ENCODE measurements at places on chromosomes 16 and 17. TPM values are rescaled to one million over a fixed set of nuclear protein-coding genes. Genes with fewer than 3 reads are reported as not detected.

GRCh38 chr17:30336369-30337171 lies 2.7 kb upstream of the TMIGD1 start:
- peak; percentile 60 for DNase-seq

DNA sequence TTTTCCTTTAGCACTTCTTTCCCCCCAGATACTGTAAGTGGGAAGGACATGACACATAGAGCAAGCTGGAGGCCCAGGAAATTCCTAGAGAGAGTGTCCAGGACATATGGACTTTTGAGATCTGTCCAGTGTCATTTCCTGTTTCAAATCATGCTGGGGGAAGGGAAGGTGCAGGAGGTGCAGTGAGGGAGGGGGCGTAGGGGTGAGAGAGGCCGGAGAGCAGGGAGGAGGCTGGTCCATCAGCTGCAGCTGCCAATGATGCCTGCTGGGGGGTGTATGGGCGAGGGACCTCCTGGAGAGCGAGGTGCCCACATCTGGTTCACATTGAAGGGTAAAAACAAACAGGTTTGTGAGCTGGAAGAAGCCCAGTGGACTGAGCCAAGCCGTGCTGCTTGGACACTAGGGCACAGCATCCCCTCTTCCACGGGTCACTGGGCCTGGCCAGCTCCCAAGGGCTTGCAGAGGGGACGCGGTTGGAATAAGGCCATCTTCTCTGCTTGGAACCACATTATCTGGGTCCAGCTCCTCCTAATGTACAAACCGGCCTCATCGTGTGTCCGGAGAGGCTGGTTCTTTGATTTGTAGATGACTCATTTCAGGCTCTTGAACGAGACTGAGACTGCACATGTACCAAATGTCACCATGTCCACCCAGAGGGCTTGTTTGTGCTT lies 70.4 kb upstream of the SMURF2 start:
- DNase-seq = peak; percentile 87

DNA sequence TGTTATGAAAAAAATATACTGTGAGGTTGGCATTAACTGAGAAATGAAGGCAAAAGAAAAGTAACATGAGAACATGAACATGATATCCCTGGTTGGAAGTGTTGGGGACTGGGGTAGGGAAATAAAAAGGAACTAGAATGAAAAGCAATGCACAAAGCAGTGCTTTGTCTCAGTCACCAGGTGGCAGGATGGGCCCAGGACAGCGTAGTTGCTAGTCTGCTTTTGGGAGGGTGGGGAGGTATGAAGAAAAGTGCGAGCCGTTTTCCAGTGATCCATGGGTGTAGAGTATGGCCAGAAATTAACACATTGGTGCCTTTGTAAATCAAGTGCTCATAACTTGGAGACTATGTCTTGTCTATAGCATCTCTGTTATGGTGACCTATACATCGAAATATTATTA lies 662.5 kb upstream of the SALL1 start:
- DNase-seq = no peak

- DNase-seq = peak; percentile 28
Measured at GRCh38 chr16:22318690-22319358, 21.6 kb downstream of the POLR3E start.

DNA sequence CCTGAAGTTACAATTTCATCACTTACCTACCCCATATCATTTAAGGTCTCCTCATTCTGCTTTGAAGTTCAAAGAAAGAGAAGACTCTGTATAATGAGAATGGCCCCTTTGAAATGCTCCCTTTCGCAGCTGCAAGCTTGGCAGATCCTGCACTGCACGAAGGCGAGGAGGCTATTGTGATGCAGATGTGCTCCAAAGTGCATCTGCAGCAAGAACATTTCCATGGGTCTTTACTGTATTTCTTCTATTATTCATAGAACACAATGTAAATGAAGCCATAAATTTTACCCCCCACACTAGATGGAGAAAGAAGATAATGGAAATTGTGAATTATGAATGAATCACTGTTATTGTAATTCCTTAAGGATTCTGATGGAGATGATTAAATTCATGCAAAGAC lies 178.7 kb downstream of the CHD9NB start:
- DNase-seq = no peak

DNA sequence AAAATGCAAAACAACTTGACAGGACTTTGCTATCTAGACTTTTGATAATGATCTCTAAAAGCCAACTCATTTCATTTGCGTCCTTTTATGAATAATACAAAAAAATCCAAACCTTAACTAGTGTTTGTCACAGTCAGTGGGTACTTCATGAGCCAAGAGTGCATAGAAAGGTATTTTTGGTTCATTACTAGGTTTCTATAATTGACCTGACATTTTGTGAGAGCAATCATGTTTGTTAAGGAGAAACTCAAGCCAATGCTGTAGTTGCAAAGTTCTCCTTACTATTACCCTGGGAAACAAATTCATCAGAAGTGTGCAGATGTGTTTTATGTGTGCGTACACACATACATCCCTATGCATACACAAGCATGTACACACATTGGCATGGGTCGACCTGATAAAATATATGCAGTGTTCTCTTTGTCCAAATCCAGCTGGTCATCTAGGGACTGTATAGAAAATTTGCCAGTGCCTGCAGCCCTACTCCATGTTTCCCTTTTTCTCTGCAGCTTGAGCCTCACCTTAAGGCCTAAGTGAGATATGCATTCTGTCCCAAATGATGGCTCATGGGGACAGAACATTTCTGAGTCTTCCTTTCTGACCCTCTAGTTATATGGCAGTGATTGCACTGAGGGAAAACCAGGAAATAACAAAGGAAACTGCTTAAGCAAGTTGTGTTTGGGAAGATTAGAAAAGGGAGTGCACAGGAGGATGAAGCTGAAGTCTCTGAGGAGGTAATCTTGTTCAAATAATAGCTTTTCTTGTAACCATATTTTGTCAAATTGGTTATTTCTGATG lies 128.1 kb downstream of the CDH13 start:
- no peak for DNase-seq

Gene NOS2
- total RNA-seq = 0.74 TPM

DNA sequence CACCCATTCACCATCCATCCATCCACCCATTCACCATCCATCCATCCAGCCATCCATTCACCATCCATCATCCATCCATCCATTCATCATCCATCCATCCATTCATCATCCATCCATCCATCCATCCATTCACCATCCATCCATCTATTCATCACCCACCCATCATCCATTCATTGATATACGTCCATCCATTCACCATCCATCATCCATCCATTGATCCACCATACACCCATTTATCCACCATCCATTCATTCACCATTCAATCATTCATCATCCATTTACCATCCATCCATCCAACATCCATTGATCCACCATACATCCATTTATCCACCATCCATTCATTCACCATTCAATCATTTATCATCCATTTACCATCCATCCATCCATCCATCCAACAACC lies 111.7 kb downstream of the ABCC12 start:
- no peak for DNase-seq

DNA sequence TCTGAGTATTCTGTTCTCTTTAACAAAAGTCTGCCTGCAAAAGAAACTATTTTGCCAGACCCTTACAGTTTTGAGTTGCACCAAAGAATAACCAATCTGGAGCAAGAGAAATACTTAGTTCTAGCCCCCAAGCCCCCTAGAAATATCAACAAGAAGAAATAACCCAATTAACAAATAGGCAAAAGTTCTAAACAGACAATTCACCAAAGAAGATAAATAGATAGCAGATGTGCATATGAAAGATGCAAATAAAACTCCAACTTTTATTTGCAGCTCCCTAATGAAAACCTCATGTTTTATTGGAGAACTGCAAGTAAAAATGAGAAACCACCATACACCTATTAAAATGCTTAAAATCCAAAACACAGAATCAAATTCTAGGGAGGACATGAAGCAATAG lies 1308.0 kb downstream of the CDH11 start:
- no peak for DNase-seq

- DNase-seq = peak; percentile 73
Measured at GRCh38 chr17:21549107-21549687, 143.1 kb upstream of the KCNJ18 start.

DNA sequence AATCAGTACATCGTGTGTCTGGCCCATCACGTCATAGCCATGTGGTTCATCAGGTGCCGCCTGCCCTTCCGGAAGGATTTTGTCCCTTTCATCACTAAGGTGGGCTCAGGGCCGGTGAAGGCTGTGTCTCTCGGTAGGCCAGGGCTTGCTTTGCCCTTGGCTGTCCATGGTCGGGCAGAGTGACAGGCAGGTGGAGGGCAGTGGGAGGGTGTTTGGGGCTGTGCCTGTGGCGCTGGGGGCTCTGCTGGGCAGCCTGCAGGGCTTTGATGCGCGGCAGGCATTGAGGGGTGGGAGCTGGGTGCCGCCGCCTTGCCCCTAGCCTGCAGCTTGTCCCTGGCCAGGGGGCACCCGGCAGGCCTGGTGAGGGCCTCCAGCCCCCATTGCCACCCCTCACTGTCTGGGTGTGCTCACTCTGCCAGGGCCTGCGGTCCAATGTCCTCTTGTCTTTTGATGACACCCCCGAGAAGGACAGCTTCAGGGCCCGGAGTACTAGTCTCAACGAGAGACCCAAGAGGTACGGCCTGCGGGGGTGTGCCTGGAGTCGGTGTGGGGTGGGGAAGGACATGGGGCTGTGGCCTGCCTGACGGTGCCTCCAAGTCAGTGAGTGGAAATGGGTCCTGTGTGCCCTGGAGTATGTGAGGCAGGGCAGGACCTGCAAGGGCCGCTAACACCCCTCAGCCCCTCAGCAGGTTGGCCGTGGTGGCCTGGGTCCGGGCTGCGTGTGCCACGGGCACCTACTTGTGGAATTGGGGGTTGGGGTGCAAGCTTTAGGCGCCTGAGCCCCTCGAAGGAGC lies 28.5 kb downstream of the TSC2 start:
- no peak for DNase-seq

Gene C17orf107
- 0.17 TPM for total RNA-seq

- no peak for DNase-seq
Measured at GRCh38 chr16:62596584-62596983, 560.3 kb upstream of the CDH8 start.

Gene PRR35
- not detected for total RNA-seq

- no peak for DNase-seq
Measured at GRCh38 chr17:52105591-52105990, 52.9 kb downstream of the CA10 start.

Gene LRRC37A
- 0.11 TPM for total RNA-seq

Gene TSPOAP1
- under 0.01 TPM for total RNA-seq

- DNase-seq = no peak
Measured at GRCh38 chr16:21279501-21279900, 1.4 kb upstream of the CRYM start.

Gene TMEM88
- total RNA-seq = not detected

DNA sequence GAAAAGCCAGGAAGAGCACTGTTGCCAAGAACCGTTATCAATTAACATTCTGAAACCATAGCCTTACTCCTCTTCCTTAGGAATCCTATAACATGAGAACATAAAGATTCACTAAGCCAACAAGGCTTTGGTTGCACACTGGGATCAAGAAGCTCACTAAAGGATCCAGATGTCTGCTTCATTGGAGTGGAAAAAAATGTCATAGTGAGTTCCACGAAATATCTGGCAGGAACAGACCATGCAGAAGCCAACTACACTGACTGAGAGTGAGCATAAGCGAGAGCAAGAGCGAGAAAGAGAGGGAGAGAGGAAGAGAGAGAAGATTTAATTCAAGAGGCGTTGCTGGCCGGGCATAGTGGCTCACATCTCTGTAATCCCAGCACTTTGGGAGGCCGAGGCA lies 13.4 kb upstream of the MEIOC start:
- no peak for DNase-seq

- peak; percentile 27 for DNase-seq
Measured at GRCh38 chr16:19858340-19859018, 26.2 kb downstream of the GPRC5B start.

DNA sequence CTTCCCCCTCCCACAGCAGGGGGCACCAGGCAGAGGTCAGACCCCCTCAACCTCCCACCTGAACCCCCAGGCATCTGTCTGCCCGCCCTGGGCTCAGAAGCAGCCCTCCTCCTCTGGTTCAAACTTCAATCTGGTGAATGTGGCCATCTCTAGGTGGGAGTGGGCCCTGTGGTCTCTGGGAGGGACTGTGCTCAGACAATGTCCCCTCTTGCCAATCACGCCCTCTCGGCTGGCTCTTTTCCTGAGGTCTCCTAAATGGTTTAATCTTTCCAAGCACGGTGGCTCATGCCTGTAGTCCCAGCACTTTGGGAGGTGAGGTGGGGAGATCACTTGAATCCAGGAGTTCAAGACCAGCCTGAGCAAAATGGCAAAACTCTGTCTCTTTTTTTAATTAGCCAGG lies 15.2 kb downstream of the LITAF start:
- DNase-seq = no peak

Gene NT5C3B
- total RNA-seq = 79.3 TPM

- no peak for DNase-seq
Measured at GRCh38 chr16:12570046-12570618, 233.6 kb downstream of the CPPED1 start.

GRCh38 chr17:62703776-62704380 lies 76.4 kb downstream of the MRC2 start:
- DNase-seq = peak; percentile 87

DNA sequence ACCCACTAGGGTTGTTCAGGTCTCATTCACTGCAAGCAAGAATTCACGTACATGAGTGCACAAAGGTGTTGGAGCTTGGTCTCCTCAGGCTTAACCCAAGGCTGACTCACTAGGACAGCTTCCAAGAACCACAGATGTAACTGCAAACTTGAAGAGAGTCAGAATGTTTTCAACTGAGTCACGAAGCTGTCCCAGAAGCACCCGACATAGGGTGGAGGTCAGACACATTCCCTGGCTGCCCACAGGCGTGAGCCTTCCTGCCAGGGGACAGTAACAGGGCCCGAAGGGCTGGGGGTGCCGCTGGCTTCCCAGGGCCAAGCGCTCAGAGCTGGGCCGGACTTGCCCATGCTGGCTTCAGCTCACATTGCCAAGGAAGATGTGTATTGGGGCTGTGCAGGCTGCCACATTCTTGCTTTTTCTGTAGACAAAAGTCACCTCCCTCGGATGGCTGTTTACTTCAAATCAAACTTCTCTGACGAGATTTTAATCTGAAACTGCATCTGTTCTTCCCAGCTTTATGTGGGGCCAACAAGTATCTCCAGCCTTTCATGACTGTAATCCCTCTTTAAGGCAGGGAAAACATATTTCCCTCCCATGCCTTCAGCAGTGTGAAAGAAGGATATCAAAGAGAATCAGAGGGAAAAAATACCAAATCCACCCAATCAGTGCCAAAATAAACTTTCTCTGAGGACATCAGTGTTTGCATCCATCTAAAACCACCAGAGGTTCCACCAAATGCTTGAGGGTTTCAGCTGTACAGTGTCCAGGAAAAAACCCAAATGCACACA lies 14.3 kb downstream of the CMTM3 start:
- peak; percentile 88 for DNase-seq

All from Daoy (cell line).